ENCODE measurements at places on chromosomes 2 and 18.

DNA sequence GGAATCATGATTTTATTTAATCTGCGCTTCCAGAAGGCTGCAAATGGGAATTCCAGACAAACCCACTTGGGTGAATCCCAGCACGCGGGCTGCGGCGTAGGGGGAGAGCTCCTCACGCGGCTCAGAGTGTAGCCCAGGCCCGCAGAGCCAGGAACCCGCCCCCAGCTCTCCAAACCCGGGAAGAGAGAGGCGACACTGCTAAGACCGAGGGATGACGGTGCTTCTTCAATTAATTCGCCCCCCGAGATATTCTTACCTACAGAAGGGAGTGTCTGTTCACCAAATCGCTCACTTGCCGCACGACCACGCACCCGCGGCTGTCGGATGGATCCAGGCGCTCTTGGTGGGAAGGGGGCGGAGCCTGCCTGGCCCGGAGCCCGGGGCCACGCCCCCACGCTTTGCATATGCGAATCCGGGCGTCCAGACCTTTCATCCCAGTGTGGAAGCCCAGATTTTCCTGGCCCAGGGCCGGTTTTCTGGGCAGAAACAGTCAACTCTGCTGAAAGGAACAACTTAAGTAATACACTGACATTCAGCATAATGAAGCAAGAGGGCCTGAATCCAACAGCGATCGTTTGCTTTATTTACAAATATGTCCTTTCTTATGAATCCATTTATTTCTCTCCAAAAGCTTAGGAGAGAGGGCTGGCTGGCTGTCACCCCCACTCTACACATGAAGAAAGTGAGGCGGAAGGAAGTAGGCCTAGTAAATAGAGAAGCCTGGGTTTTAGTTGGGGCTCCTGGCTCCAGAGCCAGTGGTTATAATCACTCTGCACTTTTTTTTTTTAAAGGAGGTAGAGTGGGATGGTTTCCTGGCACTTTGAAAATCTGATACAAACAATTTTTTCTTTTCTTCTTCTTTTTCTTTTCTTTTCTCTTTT, at the start of gene SLC19A3:
Gene SLC19A3, minus strand, starts transcription at position 342 of the 881 bp plus-strand sequence. CDS start 15,710 bp downstream, outside the sequence.
- no peaks in the 10 kb centered on the region for H3K36me3 ChIP-seq
- DNase-seq: no peak
- H3K27me3 ChIP-seq: no peaks in the 10 kb centered on the region
- H3K27ac ChIP-seq: no peak within 1 kb of the TSS
- H3K4me1 ChIP-seq: no peaks in the 10 kb centered on the region

- H3K4me1 ChIP-seq: no peaks in the 10 kb centered on the region
- no peak overlapping the region for H3K27ac ChIP-seq
- DNase-seq: no peak
- H3K27me3 ChIP-seq: no peaks in the 10 kb centered on the region
- H3K36me3 ChIP-seq: no peaks in the 10 kb centered on the region
Measured at GRCh38 chr2:182664212-182664611, 51.8 kb upstream of the DNAJC10 start.

DNA sequence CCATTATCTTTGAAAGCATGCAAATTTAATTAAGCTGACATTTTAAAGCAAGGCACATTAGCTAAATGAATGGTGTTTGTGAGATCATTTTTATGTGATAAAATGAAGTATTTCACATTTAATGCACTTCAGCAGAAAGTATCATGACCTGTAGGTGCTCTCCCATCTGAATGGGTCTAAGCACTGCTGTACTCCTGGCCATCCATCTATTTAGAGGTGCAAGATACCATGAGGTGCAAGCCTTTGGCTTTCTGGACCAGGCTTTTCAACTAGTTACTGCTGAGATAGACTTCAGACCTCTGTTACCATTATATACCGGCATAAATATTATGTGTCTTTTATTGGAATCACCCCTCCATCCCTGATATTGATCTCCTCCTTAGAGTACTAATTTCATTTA, 15.6 kb upstream of the LIPG start:
- peaks cover 8% of the 10 kb centered on the region for H3K4me1 ChIP-seq
- no peak for DNase-seq
- H3K36me3 ChIP-seq: no peaks in the 10 kb centered on the region
- no peak overlapping the region for H3K4me3 ChIP-seq
- no peaks in the 10 kb centered on the region for H3K27me3 ChIP-seq

DNA sequence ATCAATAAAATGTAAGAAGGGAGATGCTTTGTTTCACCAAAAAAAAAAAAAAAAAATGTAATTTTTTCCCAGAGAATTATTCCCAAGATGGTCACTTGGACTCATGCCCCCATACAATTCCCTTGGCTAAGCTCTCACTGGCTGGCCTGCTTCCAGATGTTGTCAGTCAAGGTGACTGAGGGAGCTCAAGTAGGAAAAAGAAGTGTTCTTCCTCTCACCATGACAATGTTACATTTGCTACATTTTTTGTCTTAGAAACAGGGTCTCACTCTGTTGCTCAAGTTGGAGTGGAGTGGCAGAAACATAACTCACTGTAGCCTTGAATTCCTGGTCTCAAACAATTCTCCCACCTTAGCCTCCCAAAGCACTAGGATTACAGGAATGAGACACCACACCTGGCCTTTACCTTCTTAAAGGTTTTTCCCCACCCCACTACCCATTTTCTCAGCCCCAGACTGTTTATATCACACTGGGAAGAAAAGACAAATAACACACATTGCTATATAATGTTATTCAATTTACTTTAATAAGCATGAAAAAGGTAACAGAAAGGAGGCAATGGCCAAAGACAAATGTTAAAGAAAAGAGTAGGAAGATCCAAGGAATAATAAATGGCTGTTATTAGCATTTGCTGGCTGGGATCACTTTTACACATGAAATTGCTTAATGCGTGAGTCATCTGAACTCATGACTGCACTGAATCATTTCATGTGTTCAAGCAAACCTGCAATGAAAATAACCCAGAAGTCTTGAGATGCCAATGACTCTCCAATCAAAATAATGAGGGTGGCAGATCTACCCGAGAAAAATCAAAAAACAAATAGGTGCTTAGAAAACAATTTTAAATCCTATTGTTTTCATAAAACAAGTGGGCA, 45.2 kb downstream of the ACVR1 start:
- no peak overlapping the region for H3K4me3 ChIP-seq
- H3K4me1 ChIP-seq: peaks cover 23% of the 10 kb centered on the region
- H3K36me3 ChIP-seq: no peaks in the 10 kb centered on the region
- no peaks in the 10 kb centered on the region for H3K27me3 ChIP-seq
- DNase-seq: no peak

DNA sequence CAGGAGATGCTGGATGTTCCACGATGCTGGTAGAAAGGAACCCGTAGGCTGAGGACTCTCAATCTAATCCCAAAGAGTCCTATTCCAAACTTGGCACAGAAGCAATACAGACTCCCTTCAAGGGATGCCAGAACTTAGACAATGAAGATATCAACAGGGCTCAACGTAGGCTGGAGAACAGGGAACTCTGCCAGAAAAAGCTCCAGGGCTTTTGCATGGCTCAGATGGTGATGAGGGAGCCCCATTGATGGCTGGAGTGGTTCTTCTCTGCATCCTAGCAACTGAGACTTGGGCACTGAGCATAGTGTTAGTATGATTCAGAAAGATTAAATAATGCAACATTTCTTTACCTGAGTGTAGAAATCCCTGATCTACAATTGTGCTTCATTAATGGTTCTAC, 117.2 kb upstream of the NCK2 start:
- DNase-seq: no peak
- no peaks in the 10 kb centered on the region for H3K4me1 ChIP-seq
- H3K36me3 ChIP-seq: no peaks in the 10 kb centered on the region
- no peak overlapping the region for H3K27ac ChIP-seq
- H3K27me3 ChIP-seq: no peaks in the 10 kb centered on the region

DNA sequence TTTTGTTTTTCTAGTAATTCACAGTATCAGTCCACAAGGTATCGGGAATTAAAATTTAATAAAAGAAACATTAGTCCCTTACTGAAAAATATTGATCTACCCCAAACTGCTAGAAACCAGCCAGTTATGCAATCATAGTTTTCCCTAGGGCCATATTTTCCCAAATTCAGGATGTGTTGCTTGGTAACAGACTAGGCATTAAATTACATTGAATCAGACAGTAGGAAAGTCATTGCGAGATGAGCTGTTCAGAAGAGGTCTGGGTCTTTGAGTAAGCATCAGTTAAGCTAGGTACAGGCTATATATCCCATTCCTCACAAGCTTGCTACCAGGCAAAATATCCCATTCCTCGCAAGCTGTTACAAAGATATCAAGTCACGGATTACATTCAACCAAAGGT, 123.0 kb upstream of the CCDC150 start:
- H3K4me3 ChIP-seq: no peak overlapping the region
- no peak overlapping the region for H3K27ac ChIP-seq
- no peaks in the 10 kb centered on the region for H3K4me1 ChIP-seq
- H3K27me3 ChIP-seq: no peaks in the 10 kb centered on the region
- DNase-seq: no peak
- H3K36me3 ChIP-seq: no peaks in the 10 kb centered on the region

DNA sequence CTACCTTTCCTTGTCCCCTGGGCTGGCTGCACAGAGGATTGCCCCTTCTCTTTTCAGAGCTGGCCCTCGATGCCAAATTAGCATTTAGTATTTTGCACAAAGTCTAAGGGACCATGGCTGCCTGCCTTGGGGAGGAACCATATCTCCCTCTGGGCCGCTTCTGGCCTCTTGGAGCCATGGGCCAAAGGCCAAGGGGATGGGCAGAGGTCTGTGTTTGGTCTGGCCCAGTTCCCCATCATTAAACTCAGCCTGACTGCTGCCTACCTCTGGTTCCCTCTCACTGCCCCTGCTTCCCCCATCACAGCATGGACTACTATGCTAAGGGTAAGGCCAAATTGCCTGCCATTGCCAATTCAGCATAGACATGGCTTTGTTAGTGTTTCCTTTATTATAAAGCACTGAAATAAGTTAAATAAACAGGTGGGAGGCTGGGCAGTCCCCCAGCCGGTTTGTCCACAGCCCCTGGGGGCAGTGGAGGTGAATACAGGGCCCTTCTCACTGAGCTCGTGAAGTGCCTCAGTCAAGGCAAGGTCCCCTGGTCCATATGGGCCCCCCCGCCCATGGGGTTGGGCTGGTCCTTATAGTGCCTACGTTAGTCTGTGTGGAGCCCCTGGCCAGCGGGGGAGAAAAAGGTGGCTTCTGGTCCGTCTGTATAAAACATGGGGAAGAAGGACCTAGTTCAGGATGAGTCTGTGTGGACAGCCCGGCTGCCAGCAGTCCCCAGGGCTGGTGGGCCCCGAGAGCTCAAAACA, 3.5 kb downstream of the ZNF513 start:
- H3K27me3 ChIP-seq: no peaks in the 10 kb centered on the region
- peaks cover 10% of the 10 kb centered on the region for H3K4me1 ChIP-seq
- no peak overlapping the region for H3K27ac ChIP-seq

DNA sequence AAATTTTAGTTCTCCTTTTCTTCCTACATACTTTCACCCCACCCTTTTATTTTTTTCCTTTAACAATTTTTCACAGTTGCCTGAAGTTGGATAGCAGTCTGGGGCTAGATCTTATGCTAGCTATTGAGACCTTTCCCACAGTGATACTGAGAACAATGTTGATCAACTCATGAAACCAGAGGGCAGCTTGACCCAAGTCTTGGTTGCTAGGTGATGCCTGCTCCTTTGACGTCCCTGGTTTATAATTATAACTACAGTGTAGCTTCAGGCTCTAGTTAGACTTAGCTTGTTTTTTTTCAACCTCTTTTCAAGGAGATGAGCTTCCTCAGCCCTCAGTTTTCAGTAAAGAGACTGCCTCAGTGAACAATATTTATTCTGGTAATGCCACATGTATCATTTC, 648.5 kb downstream of the IRS1 start:
- no peaks in the 10 kb centered on the region for H3K4me1 ChIP-seq
- no peak overlapping the region for H3K27ac ChIP-seq
- DNase-seq: no peak
- H3K27me3 ChIP-seq: no peaks in the 10 kb centered on the region
